HAP-1 (cell line): ENCODE measurements at places on chromosomes 11 and 22.

GRCh38 chr11:16745950-16746605 lies 7.6 kb downstream of the C11orf58 start:
- DNase-seq, result no peak

DNA sequence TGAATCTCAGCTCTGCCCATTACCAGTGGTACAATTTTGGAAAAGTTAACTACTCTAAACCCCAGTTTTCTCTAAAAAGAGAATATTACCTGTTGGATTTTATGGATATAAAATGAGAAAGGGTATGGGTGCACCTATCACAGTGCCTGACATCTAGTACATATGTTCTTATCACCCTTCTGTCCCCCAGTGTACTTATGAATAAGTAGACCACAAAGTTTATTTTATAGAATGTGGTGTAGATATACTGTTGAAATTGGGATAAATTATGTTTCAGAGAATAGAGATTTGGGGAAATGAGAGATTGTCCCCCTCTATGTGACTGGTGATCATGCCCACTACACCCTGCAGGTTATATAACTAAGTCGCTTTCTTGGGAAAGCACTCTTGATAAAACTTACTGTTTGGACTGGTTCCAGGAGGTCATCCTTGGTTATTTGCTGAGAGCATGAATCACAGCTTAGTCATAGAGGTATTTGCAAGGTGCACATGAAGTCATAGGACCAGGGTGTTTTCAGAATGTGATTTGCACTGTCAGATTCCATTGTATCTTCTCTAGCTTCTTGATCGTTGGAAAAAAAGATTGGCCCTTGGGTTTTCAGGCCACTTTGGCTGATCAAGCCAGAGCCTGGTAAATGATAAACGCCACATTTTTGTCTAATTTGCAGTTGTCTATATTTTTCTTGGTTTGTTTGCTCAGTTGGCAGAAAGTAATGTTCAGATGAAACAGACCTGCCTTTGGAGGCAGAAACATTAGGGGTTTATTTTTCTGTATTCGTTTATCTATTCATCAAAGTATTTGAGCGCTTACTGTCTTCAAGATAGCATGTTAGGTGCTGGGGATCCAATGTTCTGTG lies 21.3 kb downstream of the STX3 start:
- no peak for DNase-seq

GRCh38 chr11:7637447-7638157 lies 35.7 kb downstream of the CYB5R2 start:
- no peak for DNase-seq

DNA sequence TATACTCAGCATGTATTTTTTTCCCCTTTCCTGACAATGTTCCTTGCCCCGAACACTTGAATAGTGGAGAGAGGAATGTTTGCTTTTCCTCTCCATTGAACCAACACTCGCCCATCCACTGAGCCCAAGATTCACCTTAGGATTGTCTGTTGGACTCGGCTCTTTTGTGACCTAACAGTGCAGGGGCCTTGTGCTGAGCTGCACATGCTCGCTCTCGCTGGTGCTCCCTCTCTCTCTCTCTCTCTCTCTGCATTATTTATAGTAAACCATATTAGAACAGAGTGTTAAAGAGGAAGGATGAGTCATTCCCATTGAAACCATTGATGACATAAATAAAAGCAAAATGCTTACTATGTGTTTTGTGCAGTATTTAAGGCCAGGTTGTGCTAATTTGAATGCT lies 20.7 kb downstream of the ZBTB16 start:
- DNase-seq, result no peak

- peak; percentile 44 for DNase-seq
Observed at GRCh38 chr11:60756307-60757032, at the start of gene MS4A15. MS4A15 (plus strand) TSS chr11:60756867; CDS start chr11:60763734, 6,867 bp downstream.

DNA sequence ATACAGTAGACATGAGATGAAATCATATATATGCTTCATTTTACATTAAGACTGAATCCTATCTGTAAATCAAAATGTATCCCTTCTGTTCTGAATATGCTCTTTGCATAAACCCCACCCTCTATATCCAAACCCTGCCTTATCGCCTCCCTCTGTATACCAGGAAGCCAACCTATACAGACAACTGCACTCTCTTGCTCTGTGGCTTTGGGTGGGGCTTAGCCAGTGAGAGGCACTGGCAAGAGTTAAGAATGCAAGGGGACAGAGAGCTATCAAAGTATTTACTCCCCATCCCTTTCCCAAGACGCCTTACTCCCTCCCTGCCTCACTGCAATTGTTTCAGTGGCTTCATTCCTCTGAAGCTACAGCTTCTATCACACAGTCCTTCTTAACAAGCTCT lies 309.8 kb downstream of the TTC28 start:
- DNase-seq, result no peak

DNA sequence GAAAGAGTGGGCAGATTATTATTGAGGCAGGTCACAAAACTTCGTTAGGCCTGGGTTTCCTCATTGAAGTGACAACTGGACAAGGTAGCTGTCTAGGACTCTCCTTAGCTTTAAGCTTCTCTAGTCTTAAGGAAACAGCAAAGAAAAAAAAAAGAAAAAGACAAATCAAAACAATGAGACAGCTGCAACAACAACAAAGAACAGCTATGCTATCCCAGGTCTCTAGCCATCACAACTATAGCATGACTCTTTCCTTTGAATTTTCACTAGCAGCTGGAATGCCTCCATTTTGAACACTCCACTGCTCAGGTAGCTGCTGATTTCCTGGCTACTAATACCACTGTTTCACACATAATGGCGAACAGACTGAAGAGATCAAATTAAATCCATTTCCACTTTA lies 302.4 kb upstream of the SORL1-AS1 start:
- no peak for DNase-seq

DNA sequence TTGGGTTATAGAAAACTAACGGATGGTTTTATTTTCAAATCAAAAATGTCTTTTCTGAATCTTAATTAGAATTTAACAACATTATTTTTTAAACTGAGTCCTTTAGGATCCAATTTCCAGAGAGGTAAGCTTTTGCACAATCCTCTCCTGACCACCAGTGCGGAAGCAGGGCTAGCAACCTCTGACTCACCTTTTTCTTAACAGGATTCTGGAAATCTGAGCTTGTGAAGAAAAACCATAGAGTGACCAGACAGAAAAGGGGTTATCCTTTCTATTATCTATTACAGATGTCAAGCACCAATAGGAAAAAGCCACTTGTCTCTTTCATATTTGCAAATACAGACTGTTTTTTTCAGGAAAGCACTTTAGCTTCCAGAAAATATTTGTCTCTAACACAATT lies 25.3 kb downstream of the ALG9 start:
- no peak for DNase-seq

GRCh38 chr11:118291477-118292135 lies 12.9 kb upstream of the CD3E start:
- no peak for DNase-seq

DNA sequence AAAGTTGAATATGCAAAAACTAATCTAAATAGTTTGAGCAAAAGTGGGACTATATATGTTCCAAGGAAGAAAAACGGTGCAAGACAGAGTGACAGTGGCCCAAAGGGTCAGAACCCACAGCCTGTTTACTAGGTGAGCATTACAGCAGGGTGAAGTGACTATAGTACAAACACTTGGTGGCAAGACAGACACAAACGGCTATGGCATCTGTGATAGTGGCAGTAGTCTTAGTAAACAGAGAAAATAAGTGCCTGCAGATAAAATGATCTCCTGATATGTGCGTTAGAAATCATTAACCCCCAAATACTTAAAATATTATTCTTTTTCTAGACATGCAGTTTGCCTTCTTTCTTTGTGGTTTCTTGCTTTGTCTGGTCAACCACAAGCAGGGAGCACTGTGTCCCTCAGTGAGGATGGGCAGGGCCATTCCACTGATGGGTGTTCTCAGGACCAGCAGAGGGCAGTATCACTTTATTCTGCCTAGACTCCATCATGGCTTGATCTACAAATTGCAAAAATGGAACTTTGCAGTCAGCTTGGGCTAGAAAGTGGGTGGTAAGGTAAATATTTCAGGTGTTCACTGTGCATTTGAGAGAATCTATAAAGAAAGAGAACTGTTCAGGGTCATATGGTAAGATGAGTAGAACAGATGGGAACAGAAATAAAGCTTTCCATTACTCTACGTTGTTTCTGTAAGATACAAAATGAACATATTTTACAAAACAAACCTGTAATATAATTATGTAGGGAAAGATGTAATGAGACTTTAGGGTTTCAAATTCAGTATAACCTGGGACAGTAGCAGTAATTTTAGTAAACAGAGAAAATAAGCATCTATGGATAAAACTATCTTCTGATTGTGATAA lies 198.2 kb downstream of the SWAP70 start:
- DNase-seq, result peak; percentile 73

GRCh38 chr11:119607726-119608125 lies 121.3 kb downstream of the NECTIN1 start:
- DNase-seq, result peak; percentile 75

DNA sequence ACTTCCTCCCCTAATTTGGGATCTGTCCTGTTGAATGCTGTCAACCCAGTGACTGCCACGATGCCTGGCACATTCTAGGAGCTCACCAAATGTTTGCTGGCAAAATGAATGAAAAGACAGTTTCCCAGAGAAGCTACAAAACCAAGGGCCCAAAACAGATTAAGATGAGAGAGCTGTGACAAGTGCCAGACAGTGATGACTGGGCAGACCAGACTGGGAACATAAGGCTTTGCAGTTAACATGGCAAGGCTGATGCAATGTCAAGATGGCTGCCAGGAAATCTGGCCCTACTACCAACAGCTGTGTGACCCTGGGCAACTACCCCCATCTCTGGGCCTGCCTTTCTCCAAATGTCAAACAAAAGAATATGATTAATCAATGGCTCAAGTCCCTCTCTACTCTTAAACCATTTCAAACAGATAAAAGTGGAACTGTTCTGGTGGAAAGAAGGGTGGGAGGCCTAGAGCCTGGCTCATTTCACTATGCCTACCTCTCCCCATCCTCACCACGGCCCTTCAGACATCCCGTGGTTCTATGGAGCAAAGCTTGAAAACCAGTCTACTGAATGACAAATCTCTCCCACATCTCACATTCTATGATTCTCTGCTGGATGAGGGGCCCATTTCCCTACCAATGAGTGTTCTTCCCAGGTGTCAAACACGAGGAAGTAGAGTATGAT lies 12.8 kb downstream of the AP1B1 start:
- DNase-seq, result no peak

DNA sequence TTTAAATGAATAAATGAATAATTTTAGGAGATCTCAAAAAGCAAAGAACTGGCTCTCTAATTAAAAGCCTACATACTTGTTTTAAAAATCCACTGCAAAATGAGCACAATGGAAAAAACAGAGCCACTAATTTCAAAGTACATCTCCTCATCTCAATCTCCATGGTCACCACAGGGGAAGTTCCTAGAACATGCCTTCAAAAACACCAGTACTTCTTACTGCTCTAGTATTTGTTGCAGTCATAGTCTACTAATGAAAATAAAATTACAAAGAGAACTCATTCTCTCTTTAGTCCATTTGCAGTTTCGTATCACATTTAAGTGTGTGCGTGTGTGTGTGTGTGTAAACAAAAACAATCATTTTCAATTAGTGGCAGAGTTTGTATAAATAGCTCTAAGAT lies 54.0 kb downstream of the PIK3C2A start:
- no peak for DNase-seq

GRCh38 chr11:102234779-102235439 lies 82.4 kb upstream of the BIRC3 start:
- DNase-seq, result no peak

- DNase-seq, result no peak
Observed at GRCh38 chr11:86138958-86139357, 70.1 kb upstream of the PICALM start.

GRCh38 chr11:122199661-122200060 lies 83.6 kb upstream of the BLID start:
- no peak for DNase-seq

DNA sequence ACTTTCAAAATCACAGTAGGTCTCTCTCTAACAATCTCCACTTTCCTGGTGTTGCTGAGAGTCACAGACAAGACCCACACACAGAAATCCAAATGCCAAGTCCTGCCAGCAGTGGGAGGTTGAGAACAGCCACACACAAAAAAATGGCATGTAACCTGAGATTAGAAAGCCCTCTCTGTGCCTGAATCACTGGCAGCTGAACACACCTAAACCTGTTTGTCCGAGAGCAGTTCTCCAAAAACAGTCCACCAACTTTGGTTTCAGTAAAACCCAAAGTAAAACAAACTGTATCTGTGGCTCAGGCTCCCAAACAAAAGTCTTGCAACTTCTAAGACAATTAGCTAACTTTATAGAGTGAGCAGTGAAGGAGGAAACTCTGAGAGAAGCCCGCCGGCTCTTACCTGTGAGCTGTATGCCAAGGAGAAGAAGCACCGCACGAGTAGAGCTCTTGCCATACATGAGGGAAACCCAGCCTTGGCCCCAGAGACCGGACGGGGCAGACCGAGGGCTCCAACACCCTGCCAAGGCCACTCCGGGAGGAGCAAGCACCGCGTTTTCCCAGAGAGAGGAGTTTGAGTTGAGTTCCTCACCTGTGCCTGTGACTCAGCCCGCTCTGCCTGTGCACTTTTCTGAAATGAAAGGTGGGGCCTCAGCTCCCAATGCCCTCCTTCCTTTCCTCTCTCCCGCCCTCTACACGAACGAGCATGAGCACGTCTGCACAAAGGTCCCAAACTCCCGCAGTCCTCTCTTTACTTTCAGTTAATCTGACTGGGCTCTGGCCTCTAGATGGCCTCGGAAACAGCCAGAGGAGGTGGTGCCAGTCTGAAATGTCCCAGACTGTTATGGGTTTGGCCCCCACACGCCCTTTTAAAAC lies at the start of gene MPZL2:
TSS of gene MPZL2 (minus strand) at position 603 of the 874 bp plus-strand sequence. CDS start at position 459, 144 bp downstream.
- peak; percentile 8 for DNase-seq

- no peak for DNase-seq
Observed at GRCh38 chr11:2132246-2132645, 6.9 kb downstream of the IGF2 start.

- DNase-seq, result no peak
Observed at GRCh38 chr11:10505278-10506007, 35.5 kb downstream of the RNF141 start.

- DNase-seq, result no peak
Observed at GRCh38 chr11:68342459-68343158, 30.2 kb downstream of the LRP5 start.

DNA sequence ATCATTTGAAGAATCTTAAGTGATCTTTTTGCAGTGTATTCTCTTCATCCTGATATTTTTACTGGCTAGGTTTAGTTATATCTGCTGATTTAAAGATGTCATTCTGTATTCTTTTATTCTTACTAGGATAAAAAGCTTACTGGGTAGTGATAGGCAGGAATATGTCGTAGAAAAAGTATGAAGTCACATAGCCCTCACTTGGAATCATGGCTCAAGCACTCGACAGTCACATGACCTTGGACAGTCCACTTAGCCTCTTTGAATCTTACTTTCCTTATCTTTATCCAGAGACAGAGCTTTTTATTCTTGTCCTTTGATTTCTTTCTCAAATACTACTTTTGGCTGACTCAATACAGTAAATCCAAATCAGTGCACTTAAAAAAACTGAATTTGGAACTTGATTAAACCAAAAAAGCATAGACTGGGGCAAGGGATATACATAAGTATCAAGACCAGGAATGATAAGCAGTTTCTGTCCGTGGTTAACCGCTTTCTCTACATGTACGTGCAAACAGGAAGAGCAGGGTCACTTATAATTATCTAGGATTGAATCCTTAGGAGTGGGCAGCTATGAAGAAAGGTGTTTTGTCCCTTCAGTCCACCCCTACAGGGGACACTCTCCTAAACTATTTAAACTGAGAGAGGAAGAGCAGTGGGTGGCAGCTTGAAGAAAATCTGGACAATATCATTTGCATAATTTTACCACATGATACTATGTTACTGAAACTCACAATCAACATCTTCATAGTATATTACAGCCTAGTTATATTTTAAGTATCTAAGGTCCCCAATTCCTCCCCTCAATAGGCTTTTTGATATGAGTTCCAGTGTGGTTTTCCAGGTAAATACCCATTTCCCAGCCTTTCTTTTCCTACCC lies 8.0 kb downstream of the MMP7 start:
- DNase-seq, result no peak
